Foreskin melanocyte (primary cell): ENCODE measurements at places on chromosomes 11 and 22.
A peak's percentile ranks its signal among the peaks of the same experiment; 100 is the strongest.

GRCh38 chr22:22156716-22157347 lies 87.8 kb upstream of the VPREB1 start:
- DNase-seq: peak; percentile 27

GRCh38 chr11:61897387-61898246 lies 6.3 kb upstream of the FADS3 start:
- peak; percentile 77 for DNase-seq

- no peak for DNase-seq
These were observed 54.2 kb downstream of the PACSIN2 start for GRCh38 chr22:42960531-42961399.

DNA sequence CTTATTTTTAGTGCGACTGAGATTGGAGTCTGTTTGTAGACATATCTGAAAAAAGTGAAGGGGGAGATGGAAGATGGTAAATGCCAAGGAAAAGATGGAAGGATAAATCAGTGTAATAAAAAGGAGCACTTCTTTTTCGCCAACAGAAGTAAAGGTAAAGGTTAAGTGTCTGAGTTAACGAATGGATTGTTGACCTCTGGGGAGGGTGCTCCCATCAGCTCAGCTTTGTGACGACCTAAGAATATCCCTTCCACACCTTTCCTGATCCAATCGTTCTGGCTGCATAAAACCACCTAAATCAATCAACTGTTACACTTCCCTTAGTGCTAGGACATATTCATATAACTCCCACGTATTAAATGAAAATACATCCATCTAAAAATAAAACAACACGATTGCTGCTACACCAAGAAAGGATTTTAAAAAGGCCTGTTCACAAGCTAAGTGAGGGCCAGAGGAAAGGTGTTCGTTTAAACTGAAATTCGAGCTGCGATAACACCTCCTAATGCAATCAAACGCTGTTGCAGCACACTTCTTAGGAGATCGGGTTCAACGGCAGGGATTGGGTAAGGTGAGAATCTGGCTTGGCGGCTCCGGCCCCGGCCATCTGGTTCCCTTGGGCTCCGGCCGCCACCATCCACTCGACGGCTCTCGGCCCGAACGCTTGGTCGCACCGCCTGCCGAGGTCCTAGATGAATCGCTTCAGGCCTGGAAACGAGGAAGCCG lies 658 bp downstream of the C11orf71 start:
- DNase-seq: no peak

- DNase-seq: no peak
These were observed 24.2 kb downstream of the SULT4A1 start for GRCh38 chr22:43838161-43838560.

- no peak for DNase-seq
These were observed 17.8 kb upstream of the CARS1 start for GRCh38 chr11:3074912-3075589.

- DNase-seq: no peak
These were observed 4.6 kb downstream of the SART1 start for GRCh38 chr11:65965986-65966762.

GRCh38 chr22:37260155-37260795 lies 16.2 kb upstream of the RAC2 start:
- DNase-seq: no peak

- DNase-seq: no peak
These were observed 129.5 kb downstream of the MAML2 start for GRCh38 chr11:96213500-96213899.

GRCh38 chr22:41021061-41021612 lies 70.0 kb downstream of the RBX1 start:
- no peak for DNase-seq

- DNase-seq: no peak
These were observed 13.2 kb downstream of the GGT5 start for GRCh38 chr22:24231706-24232105.

GRCh38 chr11:6571434-6572008 lies 31.9 kb downstream of the RRP8 start:
- DNase-seq: no peak

- DNase-seq: no peak
These were observed 110.1 kb downstream of the CEP164 start for GRCh38 chr11:117437791-117438130.

- DNase-seq: no peak
These were observed 33.5 kb upstream of the CAT start for GRCh38 chr11:34405079-34405858.

DNA sequence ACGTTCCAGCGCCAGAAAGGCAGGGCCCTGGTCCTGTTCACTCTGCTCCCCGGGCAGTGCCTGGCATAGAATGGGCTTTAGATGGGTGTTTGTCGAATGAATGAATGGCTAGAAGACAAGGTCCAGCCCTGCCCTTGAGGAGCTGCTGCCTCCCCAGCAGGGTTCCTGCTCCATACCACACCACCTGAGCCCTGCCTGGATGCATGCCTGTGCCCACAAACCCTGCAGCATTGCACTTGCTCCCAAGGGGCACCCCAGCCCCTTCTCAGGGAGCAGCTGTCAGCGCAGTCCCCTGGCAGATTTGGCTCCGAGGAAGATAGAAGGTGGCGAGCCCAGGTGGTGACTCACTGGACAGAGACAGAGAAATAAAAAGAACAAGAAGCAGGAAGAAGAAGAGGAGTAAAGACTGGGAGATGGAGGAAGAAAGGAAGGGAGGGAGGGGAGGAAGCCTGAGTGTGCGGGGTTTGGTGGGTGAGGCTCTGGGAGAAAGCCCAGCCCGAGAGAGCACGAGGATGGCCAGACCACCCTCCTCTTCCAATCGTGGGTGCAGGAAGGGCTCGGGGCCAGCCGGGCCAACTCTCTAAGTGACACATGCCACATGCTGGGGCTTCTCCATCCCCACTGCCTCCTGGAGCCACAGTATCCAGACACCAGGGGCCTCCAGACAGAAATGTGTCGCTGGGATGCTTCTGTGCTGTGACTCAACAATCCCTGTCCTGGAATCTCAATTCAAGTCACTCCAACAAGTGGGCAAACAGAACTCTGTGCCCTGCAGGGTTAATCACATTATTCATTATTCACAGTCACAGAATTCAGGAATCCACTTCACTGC lies 1474.3 kb downstream of the BRD1 start:
- DNase-seq: no peak
